ENCODE measurements at places on chromosomes 16 and 17.

DNA sequence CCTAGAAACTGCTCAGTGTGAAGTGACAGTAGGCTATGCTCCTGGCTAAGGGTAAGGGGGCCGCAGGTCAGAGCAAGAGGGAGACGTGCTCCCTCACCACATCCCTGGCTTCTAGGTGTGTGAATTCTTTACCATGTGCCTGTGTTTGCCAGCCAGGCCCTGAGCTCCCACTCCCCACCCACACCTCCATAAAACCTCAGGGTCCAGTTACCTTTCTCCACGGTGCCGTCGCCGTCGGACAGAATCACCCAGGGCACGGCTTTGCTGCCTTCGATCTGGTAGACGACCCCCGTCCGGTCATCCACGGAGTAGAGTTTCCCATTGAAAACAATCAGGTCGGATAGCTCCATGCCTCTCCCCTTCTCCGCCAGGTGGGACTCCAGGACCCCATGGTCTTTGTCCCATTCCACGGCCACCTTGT lies 12.8 kb downstream of the CANT1 start:
- no peak for DNase-seq

GRCh38 chr16:17276010-17276530 lies 194.7 kb downstream of the XYLT1 start:
- DNase-seq, result no peak

DNA sequence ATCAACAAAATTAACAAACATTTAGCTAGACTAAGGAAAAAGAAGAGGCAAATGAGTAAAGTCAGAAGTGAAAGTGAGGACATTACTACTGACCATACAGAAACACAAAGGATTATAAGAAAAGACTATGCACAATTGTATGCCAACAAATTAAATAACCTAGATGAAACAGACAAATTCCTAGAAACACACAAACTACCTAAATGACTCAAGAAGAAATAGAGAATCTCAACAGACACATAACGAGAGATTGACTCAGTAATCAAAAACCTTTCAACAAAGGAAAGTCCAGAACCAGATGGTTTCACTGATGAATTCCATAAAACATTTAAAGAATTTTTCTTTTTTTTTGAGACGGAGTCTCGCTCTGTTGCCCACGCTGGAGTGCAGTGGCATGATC lies 35.7 kb upstream of the MYLK3 start:
- no peak for DNase-seq

DNA sequence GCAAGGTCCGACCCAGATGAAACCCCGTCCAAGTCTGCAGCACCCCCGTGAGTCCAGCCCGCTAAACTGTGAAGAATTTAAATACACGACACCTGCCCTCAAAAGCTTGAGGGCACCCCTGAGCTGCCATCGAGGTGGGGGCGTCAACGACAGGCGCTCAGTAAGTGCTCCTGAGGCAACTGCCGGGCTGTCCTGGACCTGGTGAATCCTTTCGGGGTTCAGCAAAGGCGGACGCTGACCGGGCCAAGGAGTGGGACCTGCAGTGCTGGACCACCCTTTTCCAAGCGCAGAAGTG lies 512 bp upstream of the ENDOV start:
- no peak for DNase-seq

DNA sequence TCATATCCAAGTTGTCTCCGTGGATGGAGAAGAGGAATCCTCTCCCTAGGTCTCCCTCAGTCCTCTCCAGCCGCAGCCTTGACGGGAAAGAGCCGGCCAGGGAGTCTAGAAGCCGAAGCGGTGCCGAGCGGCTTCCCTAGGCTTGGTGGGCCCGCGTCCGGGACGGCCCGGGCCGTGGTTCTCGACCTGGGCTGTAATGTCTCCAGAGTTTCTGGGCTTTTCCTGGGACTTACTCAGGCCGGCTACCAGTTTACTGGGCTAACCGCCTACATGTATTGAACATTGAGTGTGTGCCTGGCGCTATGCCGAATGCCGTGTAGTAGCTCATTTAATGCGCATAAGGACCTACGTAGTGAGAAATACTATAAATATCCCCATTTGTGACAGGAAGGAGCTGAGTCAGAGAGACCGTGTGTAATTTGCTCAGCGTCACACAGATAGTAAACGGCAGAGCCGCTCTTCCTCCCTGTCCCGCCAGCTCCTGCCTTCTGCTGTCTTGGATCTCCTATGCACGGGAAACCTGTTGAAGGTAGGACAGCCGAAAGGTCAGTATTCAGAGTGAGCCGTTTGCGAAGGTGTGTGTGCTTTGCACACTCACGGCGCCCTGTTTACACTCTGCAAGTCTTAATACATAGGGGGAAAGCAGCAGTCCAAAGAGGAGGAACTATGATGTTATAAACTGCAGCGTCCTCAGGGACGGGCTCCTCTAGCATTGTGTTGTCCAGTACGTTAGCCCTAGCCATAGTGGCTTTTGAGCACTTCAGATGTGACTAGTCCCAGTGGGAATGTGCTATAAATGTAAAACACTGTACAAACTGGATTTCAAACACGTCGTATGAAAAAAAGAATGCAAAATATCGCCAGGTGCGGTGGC lies 723 bp upstream of the SPAG5 start:
- no peak for DNase-seq

DNA sequence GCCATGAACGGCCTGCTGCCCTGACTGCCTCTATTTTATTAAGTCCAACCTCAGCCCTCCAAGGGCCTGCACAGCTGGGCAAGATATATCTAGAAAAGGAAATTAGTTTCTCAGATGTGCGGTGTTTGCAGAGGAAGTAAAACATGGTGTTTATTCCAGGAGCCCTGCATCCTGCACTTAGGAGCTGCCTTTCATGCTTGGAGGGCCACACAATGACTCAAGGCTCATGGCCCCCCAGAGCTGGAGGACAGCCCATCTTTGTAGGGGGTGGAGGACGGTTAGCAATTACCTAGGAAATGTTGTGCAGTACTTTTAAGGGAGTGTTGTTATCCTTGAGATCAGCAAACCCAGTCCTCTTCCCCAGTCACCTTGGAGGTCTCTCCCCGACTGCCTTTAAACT lies 80.5 kb downstream of the COPRS start:
- DNase-seq, result no peak

- DNase-seq, result no peak
Measured at GRCh38 chr17:77352441-77352840, 211.7 kb downstream of the SEC14L1 start.

DNA sequence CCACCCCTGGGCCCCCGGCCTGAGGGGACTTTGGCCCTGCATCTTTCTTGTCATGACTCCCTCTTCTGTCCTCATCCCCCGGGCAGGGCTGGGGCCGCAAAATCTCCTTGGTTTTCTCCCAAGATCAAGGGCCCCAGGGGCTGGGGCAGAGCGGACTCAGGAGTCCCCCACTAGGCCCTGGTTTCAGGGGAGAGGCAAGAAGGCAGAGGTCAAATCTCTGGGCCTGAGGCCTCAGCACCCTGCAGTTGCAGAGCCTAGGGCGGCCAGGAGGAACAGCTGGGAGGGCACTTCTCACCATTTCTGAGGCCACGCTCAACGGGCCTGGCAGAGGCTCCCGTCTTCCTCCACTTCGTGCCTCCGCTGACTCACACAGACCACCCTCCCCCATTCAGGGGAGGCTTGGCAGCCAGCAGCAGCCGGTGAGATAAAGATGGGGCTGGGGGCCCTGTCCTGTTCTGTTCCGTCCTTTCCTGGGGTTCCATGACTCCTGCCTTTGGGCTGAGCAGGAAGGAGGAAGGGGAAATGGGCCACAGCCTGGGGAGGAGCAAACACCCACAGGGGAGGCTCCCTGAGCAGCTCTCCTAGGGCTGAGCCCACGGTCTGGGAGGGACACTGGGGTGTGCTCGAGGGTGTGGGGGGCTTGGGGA lies 12.4 kb downstream of the ZSCAN10 start:
- DNase-seq, result no peak

- no peak for DNase-seq
Measured at GRCh38 chr17:34178092-34178491, 77.0 kb upstream of the CCL2 start.

DNA sequence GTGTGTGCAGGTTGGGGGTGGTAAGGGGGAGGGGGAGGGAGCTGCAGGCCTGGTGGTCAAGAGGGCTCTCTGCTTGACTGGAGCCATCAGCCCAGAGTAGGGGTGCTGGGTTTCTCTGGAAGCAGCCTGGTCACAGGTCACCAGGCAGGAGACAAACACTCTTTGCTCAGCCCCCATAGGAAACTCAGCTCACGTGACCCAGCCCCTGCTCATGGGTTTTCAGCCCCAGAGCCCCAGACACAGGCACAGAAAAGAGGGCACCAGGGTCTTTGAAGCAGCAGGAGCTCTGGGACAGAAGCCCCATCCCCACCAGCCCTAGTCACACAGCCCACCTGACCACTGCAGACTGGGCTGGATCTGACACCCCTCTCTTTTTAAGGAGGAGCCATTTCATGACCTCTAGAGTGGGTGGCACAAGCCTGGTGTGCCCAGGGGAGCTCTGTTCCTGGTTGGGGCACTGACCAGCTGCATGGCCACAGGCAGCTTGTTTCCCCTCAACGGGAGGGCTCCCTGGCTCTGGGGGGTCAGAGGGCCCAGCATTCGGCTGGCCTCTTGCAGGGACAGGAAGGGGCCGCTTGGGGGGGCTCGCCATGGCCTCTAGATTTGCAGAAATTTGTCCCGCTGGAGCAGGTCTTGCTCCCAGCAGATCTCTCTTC lies 13.8 kb upstream of the CD79B start:
- DNase-seq, result no peak

DNA sequence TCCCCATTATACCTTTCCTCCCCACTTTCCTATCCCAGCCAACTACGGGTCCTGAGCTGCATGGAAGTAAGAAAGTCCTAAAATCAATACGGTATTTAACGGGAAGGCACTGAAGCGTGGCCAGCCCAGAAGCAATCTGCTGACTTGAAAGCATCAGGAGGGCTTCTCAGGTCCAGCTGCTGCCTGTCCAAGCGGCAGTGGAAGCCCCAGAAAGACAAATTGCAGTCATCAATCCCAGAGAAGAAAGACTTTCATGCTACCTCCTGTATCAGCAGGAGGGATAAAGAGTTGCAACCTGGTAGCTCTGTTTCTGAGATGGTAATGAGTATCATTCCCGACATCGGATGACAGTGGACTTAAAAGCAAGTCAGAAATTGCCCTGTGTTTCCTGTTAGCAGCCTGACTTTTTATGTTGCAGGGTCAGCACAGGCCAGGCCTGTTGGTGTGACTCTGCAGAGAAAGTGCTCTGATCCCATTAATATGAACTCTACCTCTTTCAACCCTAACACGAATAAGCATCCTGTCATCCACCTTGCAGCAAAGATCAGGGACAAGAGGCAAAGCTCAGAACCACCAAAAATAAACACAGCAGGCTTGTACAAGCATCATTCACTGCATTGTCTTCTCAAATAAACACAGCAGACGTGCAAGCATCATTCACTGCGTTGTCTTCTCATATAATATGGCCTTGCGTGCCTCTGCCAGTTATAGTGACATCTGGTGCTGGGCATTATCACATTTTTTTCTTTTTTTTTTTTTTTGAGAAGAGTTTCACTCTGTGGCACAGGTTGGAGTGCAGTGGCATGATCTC lies 358.6 kb upstream of the CDH11 start:
- no peak for DNase-seq

GRCh38 chr16:11543661-11544393 lies 42.9 kb downstream of the LITAF start:
- no peak for DNase-seq

- no peak for DNase-seq
Measured at GRCh38 chr17:41869426-41869825, 4.2 kb upstream of the KLHL11 start.

DNA sequence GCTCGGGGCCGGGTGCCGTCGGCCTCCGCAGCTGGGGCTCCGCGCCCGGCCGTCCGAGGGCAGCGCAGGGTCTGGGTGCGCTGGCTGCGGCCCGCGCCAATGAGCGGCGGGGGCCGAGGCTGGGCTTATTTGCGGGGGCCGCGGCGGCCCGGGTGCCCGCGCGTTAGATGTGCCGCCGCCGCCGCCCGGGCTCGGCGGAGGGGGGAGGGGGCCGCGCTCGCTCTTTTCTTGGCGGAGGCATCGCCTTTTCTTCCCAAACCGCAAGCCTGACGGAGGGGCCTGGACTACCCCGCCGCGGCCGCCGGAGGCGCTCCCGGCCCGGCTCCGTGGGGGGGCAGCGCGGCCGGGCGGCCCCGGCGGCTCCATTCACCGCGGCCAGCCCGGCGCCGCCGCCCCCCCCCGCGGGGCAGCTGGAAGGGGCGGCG lies at the start of gene NOTUM:
NOTUM (minus strand) TSS at position 101 of the 425 bp plus-strand sequence. CDS start 278 bp downstream, outside the sequence.
- no peak for DNase-seq

GRCh38 chr17:7141824-7142223 lies 27.2 kb upstream of the ASGR2 start:
- DNase-seq, result no peak

- no peak for DNase-seq
Measured at GRCh38 chr16:83211711-83212110, 584.9 kb downstream of the CDH13 start.

DNA sequence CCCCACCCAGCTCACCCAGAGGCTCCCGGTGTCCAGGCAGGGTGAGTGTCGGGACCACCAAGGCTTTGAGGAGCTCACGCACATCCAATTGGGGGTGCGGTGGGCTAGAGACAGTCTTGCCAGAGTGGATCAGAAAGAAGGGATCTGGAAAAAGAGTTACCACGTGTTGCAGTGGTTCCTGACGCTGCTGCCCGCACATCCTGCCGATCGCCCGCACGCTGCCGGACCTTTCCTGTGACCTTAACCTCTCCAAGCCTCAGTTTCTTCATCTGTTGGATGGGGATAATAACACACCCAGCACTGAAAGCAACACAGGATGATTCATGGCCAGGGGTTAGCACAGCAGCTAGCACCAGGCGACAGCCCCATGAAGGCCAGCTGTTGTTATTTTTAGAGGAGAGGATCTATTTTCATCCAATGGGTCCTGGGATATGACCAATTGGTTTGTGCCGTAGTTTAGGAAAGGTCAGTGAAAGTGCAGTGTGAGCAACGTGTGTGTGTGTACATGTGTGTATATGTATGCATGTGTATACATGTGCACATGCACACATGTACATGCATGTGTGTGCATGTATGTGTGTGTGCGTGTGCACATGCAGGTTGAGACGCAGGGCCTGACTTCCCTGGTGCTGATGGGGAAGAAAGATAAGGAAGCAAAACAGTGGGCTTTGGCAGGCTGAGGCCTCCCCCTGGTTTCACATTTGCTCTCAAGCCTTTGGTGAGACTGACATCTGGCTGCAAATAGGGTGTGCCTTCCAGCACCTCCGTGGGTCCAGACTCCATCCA lies 2.5 kb downstream of the ITGAX start:
- DNase-seq, result no peak

DNA sequence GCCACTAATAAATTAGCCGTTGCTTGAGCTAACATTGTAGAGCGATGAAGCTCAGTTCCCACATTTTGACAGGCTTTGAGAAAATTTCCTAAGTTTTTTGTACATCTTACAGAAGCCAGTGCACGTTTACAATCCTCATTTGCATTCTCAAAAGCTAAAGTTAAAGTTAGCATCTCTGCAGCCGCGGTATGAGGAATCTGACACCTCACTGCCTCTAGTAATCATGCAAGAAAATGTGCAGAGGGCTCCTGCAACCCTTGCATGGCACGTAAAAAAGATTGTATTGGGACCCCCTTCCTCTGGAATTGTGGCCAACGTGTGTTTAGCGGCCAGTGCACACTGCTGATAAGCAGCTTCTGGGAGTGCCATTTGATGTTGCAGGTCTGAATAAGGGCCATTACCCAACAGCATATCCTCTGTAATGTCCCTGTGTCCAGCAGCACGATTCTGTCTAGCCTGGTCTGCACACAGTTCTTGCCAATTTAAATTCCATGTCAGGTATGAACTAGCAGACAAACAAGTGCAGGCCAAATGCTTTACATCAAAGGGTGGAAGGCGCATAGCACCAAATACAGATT lies 12.4 kb upstream of the ZNF689 start:
- no peak for DNase-seq

GRCh38 chr16:1630450-1631213 lies 18.5 kb downstream of the CRAMP1 start:
- DNase-seq, result no peak

GRCh38 chr17:56949595-56949994 lies 11.3 kb downstream of the COIL start:
- DNase-seq, result no peak
